ENCODE measurements at places on chromosomes 5 and 9.

DNA sequence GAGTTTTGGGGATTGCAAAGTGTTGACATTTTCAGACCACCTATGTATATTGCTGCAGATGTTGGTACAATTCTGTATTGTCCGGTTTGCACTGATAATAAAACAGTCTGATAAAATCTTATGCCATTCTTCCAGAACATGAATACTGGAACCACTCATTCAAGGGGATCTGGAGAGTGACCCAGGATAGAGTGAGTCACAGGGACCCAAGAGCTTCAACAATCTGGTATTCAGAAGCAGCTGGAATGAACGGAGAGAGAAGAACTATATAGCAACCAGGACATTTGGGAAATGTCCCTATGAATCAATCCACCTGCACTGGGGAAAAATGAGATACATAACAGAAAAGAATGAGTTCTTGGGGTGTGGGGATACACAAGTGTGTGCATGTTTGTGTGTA lies 73.3 kb downstream of the SH3TC2 start:
- DNase-seq: no peak

DNA sequence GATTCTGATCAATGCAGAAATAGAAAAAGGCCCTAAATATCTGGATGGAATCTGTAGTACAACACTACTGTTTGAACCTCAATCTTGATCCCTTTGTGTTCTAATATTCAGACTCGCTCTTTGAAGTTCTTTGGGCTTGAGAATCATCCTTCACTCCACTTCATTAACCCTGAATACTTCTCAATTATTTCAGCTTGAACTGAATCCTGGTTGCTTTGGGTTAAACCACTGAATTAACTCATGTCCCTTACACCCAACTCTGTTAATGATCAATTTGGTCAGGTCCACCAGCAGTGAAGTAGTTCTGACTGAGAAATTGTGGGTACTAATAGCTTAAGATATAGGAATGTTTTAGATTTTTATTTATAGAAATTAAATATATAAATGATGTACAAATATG lies 1707.2 kb upstream of the ACO1 start:
- DNase-seq: no peak

GRCh38 chr5:128706269-128706668 lies 168.2 kb upstream of the FBN2 start:
- no peak for DNase-seq

GRCh38 chr5:80309871-80310665 lies 9.7 kb upstream of the SPZ1 start:
- no peak for DNase-seq

GRCh38 chr9:81118416-81118815 lies 570.9 kb downstream of the TLE1 start:
- no peak for DNase-seq

DNA sequence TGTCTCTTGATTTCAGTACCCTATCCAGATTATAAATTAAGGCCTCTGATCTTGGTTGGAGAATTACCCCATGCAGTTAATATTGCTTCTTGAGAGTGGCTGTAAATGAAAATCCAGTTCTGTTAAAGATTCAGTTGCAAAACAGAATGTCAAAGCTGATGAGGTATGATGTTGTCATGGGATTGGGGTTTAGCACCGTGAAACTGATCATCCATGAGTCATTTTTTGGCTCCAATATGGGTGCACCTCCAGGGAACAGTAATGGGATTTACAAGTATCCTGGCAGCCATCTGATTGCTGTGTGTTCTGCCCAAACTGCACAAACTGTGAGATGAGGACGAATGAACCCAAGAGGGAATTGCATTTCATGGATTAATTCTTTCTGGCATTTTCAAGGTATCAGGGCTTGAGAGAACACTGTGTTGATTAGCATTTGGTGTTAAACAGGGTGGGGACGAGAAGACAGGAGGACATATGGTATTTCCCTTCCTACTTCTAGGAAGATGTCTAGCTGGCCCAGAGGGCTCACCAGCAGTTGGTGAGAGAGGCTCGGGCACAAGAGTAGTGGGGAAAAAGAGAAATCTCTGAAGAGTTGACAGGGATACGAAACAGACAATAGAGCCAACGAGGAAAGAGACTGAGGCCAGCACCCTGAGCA lies 214.7 kb downstream of the GAS1 start:
- no peak for DNase-seq

DNA sequence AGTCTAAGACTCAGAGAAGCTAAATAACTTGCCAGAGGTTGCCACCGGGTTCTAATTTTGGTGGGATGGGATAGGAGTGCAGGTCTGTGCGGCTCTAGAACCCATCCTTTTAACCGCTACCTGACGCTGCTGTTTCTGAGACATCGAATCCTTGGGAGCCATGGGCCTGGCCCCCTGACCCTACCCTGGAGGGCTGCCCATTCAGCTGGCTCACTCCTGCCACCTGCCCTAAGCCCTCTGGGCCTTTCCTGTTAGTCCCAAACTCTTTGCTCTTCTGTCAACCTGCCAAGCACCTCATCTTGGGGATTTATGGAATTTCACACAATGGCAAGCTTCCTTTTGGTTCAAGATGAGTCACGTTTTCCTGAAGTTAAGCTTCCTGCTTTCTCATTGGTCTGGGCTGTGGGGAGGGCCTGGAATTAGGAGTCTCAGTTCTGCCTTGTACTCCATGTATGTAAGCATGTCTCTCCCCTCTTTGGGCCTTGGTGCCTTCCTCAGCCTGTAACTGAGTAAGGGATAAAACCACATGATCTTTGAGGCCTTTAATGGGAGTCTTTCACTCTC lies 26.6 kb downstream of the ENHO start:
- no peak for DNase-seq

DNA sequence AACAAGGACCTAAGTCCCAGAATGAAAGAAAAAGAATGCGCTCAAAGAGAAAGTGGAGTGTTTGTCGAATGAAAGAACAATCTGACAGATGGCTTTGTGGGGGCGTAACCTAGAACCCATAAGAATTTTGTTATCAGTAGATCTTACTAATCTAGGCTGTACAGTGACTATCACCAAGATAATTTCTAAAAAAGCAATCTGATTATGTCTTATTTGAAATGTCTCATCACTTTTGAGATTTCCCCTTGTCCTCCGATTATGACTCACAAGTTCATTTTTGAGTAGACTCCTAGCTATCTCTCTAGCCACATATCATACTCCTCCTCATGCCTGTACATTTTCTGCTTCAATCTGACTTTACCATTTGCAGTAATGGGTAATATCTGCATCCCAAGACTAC lies 135.6 kb upstream of the SMARCA2 start:
- no peak for DNase-seq

Data from NK-92 treated with Interleukin-12 subunit alpha and Interleukin-12 subunit beta, amount 100 ng/mL, for 24 hours (cell line).